Right cardiac atrium (tissue), 5 donors: ENCODE measurements at places on chromosomes 16 and 17. TPM values are rescaled to one million over a fixed set of nuclear protein-coding genes. Genes with fewer than 3 reads are reported as not detected.

- DNase-seq, result no peak
Observed at GRCh38 chr17:28900986-28901726, 1.7 kb downstream of the DHRS13 start.

GRCh38 chr17:10117581-10118001 lies 80.8 kb downstream of the GAS7 start:
- no peak for DNase-seq

GRCh38 chr16:19415461-19415860 lies 2.2 kb upstream of the TMC5 start:
- DNase-seq, result no peak

- peak; percentile 30 for DNase-seq
Observed at GRCh38 chr17:73305845-73306836, 5.7 kb downstream of the CDC42EP4 start.

- no peak for DNase-seq
Observed at GRCh38 chr17:49437696-49438435, 23.2 kb upstream of the PHB1 start.

CSH1 gene
- total RNA-seq, result not detected

DNA sequence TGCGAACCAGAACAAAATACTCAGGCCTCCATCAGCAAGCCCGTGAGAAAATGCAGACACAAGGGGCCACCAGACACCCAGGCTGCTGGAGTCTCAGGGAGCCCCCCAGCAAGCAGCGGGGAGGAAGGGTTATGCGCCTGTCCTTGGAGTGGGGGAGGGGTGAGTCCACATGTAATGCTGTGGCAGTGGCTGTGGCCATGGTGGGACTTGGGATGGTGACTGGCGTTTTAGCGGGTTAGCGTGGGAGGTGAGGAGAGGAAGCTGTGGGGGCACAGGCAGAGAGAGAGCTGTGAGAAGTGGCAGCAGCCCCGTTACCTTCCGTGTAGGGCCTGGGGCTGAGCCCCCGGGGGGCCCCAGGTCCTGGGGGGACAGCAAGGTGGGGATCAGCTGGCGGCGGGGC lies 58.3 kb downstream of the SRCIN1 start:
- DNase-seq, result no peak

- no peak for DNase-seq
Observed at GRCh38 chr17:45146166-45146565, 2.1 kb upstream of the HEXIM1 start.

GRB7 gene
- 1.3 TPM for total RNA-seq

KRTAP2-3 gene
- total RNA-seq, result not detected

CLEC18B gene
- total RNA-seq, result not detected

GRCh38 chr16:89827383-89828198 lies 684 bp upstream of the SPIRE2 start:
- DNase-seq, result peak; percentile 77

- DNase-seq, result no peak
Observed at GRCh38 chr16:48818257-48818656, 208.3 kb upstream of the N4BP1 start.

SPATA22 gene
- total RNA-seq, result not detected

NEUROD2 gene
- not detected for total RNA-seq

GRCh38 chr16:87581857-87582215 lies 20.5 kb upstream of the JPH3 start:
- DNase-seq, result peak; percentile 90

- no peak for DNase-seq
Observed at GRCh38 chr17:35791681-35792350, 3.6 kb downstream of the MMP28 start.

TCAP gene
- total RNA-seq, result 2,381 TPM

- no peak for DNase-seq
Observed at GRCh38 chr16:27235938-27236245, 32.6 kb downstream of the KDM8 start.

DNA sequence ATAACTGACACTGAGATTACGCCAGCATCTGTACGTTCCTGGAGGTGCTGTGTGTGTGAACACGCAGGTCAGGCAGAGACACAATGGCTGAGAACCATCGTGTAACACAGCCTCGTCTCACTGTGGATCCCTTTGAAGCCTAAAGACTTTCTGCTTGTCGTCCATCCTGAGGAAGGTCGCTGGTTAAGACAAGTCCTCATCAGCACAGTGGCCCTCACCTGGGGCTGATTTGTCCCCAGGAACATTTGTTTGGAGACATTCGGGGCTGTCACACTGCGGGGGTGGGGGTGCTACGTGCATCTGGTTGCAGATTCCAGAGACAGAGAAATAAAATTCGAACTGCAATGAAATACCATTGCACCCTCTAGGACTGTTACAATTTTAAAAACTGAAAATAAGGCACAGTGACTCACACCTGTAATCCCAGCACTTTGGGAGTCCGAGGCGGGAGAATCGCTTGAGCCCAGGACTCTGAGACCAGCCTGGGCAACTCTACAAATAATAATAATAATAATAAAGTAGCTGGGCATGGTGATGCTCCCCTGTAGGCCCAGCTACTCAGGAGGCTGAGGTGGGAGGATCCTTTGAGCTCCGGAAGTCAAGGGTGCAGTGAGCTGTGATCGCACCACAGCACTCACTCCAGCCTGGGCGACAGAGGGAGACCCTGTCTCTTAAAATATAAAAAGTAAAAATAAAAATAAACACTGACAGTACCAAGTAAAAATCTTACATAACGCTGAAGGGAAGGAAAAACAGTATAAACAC lies 112.0 kb upstream of the METRNL start:
- no peak for DNase-seq

DNA sequence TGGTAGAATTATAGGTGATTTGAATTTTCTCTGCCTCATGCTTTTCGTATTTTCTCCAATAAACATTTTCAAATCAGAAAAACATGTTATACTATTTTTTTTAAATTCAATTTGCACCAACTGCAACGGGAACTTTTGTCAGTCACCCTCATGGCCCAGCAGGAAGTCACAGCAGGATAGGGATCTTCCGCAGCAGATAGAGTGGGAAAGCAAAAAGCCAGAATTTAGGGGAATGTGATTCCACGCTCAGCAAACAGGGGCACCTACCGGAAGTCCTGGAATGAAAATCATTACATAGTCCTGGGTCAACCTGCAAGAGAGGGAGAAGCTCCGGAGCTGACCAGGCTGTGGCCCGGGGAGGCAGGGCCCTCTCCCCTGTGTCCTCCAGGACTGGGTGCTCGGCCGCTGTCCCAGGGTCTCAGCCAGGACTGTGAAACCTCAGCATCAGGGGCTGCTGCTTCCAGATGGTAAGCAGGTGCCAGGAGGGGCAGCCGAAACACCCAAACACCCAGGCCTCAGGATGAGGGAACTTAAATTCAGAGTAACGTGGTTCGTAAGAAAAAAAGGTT lies 3.9 kb downstream of the SLC47A2 start:
- no peak for DNase-seq

DNA sequence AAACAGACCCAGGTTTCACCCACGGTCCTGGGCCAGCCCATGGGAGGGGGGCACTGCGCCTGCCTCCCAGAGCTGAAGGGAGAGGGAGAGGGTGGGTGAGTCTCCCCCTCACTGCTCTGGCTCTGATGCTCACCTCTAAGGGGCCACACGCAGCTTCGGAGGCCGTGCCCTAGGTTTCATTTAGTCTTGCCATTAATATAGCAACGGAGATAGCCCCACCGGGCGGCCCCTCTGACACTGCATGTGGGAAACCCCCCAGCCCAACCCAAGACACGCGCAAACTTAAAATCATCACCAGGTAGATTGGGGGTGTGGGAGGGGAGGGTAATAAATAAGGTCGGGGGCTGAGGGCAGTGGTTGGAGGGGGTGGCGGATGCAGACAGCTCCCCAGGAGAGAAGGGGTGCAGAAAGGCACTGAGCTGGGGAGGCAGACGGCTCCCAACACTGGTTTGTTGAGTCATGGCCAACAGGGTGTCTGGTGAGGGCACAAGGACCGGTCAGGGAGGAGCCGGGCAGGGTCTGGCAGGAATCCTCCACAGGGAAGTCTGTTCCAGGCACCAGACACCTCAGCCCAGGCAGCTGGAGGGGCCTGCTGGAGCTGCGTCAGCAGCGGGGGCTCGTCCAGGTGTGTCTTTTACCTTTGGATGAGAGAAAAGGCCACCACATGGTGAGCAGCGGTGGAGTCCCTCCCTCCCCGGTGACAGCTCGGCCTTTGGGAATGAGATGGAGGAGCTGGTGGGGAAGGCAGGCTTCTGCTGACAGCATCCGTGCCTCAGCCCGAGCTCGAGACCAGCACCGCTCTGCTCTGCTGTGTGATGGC lies 32.0 kb upstream of the DOC2B start:
- DNase-seq, result no peak

- DNase-seq, result no peak
Observed at GRCh38 chr16:2490190-2491105, 15.5 kb downstream of the TBC1D24 start.

TNFRSF17 gene
- not detected for total RNA-seq

- no peak for DNase-seq
Observed at GRCh38 chr17:57447357-57447989, 191.2 kb downstream of the MSI2 start.

FLYWCH2 gene
- total RNA-seq, result 31.4 TPM

CPNE7 gene
- not detected for total RNA-seq

DNA sequence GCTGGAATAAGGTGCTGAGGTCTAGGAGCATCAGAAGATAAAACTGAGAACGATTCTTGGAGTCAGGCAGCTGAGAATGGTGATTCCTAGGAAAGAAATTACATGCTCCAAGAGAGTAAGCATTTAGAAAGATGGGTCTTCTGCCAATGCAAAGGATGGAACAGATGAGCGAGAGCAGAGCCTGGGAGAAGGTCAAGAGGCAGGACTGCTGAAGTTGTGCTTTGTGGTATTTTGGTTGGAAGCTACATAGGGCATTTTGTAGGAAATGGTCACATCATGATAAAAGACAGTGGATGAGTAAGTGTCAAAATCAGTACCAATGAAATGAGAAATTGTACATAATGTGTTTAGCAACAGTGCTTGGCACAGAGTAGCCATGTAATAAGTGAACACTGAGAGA lies 1.4 kb upstream of the CRYM start:
- no peak for DNase-seq

- DNase-seq, result no peak
Observed at GRCh38 chr16:2155977-2156848, 631 bp downstream of the TRAF7 start.

METTL26 gene
- total RNA-seq, result 55.4 TPM

NOG gene
- total RNA-seq, result 1.1 TPM

DNA sequence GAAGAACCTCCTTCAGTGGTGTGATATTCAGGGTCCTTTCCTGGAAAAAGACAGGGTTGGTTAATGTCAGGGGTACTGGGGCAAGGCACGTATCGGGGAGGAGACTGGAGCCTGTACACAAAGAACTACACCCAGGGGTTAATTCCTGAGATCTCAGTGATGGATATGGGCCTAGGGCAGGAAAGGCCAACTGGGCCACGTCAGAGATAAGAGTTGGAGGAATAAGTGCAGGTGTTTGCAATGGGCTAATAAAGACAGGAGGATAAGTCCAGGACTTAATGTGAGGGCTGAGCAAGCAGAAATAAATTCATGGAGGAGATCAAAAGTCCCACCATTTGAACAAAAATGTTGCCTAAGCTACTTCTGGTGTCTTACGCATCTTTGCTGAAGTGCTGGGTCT lies 10.4 kb upstream of the HERPUD1 start:
- DNase-seq, result no peak

DNA sequence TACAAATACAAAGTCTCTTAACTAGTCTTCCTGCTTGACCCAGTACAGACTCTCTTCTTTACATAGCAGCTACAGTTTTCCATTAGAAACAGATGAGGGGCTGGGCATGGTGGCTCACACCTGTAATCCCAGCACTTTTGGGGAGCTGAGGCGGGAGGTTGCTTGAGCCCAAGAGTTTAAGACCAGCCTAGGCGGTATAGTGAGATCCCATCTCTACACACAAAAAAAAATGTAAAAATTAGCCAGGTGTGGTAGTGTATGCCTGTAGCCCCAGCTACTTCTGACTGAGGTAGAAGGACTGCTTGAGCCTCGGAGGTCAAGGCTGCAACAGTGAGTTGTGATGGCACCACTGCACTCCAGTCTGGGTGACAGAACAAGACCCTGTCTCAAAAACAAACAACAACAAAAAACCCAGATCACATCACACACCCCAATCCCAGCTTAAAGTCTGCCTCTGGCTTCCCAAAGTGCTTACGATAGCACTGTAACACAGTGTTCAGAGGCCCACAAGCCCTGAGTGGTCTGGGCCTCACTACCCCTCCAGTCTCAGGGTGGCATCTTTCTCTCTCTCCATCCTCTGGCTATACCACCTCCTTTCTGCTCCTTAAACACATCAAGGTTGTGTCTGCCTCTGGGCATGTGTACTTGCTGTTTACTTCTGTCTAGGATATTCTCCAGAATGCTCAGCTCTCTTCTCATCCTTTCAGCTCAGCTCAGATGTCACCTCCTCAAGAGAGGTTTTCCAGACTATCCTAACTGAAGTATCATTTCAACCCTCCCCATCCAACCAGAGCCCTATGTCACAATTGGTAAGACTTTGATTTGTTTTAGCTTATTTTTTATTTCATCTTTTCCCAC lies 4.0 kb downstream of the MMD start:
- no peak for DNase-seq

DNA sequence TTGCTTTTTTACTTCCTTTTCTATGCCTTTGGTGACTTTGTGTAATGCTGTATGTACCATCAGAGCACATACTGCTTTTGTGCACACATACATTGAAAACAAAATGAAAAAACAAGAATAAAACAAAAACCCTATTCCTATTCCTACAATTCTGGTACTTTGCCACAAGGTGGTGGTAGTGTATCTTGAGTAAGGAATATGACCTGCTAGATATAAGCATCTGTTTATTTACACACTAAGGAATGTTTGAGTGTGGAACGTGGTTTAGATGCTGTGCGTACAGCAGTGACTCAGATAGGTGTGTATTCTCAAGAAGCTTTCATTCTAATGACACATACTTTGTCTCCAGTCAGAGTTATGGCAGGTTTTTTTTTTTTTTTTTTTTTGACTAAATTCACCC lies 606.2 kb downstream of the WWOX start:
- DNase-seq, result no peak

ABCA6 gene
- total RNA-seq, result 39.7 TPM

DNA sequence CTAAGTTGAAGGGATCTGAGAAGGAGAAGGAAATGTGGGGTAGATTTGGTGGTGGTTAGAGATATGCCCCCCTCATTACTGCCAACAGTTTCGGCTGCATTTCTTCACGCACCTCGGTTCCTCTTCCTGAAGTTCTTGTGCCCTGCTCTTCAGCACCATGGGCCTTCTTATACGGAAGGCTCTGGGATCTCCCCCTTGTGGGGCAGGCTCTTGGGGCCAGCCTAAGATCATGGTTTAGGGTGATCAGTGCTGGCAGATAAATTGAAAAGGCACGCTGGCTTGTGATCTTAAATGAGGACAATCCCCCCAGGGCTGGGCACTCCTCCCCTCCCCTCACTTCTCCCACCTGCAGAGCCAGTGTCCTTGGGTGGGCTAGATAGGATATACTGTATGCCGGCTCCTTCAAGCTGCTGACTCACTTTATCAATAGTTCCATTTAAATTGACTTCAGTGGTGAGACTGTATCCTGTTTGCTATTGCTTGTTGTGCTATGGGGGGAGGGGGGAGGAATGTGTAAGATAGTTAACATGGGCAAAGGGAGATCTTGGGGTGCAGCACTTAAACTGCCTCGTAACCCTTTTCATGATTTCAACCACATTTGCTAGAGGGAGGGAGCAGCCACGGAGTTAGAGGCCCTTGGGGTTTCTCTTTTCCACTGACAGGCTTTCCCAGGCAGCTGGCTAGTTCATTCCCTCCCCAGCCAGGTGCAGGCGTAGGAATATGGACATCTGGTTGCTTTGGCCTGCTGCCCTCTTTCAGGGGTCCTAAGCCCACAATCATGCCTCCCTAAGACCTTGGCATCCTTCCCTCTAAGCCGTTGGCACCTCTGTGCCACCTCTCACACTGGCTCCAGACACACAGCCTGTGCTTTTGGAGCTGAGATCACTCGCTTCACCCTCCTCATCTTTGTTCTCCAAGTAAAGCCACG lies 28.3 kb downstream of the STH start:
- no peak for DNase-seq

ADAP2 gene
- 10.3 TPM for total RNA-seq
